ENCODE measurements at places on chromosomes 6 and 20.

- no peak for DNase-seq
Observed at GRCh38 chr6:40512340-40512739, 74.8 kb downstream of the LRFN2 start.

DNA sequence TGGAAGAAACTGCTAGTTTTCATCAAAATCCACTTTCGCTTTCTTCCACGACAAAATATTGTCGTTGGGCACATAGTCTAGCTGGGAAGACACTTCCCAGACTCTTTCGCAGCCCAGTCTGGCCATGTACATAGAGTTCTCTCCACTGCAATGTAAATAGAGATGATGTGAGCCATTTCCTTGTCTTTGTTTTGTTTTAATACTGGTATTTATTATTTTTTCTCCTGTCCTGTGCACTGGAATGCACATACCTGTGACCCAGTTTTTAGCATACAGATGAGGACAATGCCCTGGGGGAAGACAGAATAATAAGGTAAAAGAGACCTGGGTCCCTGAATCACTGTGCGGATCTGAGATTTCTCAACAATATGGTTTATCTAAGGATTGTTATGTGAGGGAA, 149.5 kb upstream of the BMP5 start:
- no peak for DNase-seq

- no peak for DNase-seq
Observed at GRCh38 chr6:170245475-170245992, 45.3 kb downstream of the DLL1 start.

GRCh38 chr20:18256440-18257090, 31.8 kb upstream of the ZNF133 start:
- DNase-seq, result no peak

DNA sequence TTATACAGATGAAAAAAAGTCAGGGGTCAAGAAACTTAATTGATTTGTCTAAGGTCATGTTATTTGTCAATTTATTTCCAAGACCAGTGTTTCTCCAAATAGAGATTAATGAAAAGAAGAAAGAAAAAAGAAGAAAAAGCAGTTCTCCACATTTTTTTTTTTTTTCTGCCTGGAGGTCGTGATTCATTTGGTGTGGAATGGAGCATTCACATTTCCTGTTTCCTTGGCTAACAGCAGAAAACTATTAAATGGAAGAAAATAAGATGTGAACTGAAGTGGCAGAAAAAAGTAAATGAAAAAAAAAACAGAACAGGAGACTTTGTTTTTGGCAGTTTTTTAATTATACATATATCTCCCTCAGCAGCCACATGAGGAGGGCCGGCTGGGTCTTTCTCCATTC, 470.8 kb upstream of the ZNF337 start:
- no peak for DNase-seq

- DNase-seq, result peak; percentile 37
Observed at GRCh38 chr6:30979141-30979540, 4.4 kb upstream of the MUC21 start.

- no peak for DNase-seq
Observed at GRCh38 chr20:37686762-37687477, 6.9 kb upstream of the CTNNBL1 start.

- no peak for DNase-seq
Observed at GRCh38 chr20:51026269-51026668, 3.4 kb upstream of the KCNG1 start.

DNA sequence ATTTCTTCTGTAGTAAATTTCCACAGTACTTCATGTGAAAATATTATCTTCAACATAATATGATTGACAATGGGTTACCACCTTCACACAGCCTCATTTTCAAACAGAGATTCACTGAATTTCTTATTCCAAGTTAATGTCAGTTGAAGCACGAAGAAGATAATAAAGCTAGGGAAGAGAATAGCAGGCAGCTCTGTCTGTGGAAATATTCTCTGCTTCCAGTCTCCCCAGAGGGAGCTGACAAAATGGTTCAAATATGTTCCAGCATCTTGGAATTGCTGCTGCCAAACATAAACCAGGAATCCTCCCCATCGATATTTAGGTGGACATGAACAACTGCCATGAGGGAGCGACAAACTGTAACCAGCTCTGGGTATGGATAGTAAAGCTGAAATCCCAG, 224.8 kb downstream of the GJA1 start:
- DNase-seq, result no peak

- peak; percentile 21 for DNase-seq
Observed at GRCh38 chr6:80440496-80441115, 334.1 kb downstream of the BCKDHB start.

DNA sequence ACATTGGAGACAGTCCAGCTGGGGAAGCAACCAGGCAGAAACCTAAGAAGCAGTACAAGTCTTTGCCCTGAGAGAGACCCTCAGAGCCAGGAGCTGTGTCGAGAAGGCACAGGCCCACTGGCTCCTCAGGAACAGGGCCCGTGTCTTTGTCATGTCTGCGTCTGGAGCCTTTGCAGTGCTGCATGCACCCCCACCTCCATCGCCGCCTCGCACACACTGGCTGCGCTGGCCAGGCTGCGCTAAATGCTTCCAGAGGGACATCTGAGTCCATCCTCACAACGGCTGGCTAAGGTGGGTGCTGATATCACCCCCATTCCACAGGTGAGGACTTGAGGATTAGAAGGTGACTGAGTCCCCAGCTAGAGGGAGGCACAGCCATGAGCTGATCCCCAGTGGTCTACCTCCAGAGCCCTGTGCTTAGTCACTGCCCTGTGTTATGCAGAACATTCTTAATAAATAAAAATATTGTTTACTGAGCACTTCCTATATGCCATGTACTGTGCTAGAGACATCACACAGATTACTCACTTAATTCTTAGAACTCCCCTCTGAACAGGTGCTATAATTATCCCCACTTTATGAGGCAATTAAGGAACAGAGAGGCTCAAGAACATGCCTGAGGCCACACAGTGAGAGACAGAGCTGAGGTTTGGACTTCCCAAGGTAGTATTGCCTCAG, 27.6 kb downstream of the GABRR2 start:
- DNase-seq, result no peak

GRCh38 chr6:126716826-126717509, 377.1 kb downstream of the CENPW start:
- no peak for DNase-seq

DNA sequence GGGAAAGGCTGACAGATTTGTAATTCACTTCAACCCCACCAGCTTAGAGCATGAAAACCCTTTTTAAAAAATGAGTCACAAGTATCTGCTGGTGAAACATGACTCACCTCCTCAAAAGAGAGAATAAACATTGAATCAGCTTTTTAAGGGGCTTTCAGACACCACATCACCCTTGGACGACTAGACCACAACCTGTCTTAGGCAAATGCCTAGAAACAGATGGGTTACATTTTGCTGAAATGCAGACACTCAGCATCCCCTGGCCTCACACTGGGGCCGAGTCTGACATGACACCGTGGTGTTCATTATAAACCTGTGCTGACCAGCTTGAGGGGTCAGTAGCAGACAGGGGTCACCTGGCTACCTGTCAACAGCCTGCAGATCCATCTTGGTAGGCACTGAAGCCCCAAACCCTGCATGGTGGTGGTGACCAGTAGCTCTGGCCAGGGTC, 175.3 kb upstream of the CST7 start:
- peak; percentile 65 for DNase-seq

GRCh38 chr6:135170849-135171248, 10.3 kb upstream of the MYB start:
- DNase-seq, result no peak

GRCh38 chr6:20811109-20811761, 277.0 kb downstream of the CDKAL1 start:
- DNase-seq, result no peak

DNA sequence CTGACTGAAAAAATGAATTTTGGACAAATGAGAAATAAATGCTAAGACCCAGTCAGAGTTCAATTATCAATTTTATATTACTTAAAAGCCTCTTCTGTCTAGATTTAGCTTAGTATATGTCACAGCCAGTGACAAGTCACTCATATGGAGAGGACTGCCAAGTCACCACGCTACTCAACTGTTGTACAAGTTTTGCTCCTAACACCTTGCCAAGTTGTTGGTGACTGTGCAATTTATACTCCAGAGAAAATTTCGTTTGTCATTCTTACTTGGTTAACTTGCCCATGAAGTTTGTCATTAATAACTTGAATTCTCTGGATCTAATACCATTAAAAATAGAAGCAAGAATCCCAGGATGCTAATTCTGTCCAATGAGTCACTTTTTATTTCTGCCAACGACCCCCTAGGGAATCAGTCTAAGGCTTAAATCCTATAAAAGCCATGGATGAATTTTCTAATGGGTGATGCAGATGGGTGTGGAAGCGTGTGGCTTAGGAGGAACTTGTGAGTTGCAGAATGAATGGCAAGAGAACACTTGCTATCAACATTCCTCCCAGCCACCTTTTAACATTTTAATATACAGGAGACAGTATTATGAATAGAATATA, 30.4 kb upstream of the FBXO30 start:
- no peak for DNase-seq

DNA sequence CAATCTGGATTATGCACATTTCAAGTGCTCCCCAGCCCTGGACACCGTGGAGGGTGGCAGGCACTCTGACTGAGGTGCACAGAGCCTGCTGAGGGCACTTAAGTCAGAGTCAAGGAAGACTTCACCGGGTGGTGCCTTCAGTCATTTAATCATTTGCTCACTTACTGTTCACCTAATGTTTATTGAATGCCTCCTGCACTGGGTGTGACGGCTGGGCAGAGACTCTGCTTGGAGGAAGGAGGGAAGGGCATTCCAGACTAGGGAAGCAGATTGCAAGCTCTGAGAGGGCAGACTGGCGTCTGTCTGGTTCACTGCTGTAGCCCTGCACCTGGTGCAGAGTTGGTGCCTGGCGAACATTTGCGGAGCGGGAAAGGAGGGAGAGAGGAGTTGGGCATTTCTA, 54.2 kb upstream of the FAM83D start:
- DNase-seq, result peak; percentile 37

DNA sequence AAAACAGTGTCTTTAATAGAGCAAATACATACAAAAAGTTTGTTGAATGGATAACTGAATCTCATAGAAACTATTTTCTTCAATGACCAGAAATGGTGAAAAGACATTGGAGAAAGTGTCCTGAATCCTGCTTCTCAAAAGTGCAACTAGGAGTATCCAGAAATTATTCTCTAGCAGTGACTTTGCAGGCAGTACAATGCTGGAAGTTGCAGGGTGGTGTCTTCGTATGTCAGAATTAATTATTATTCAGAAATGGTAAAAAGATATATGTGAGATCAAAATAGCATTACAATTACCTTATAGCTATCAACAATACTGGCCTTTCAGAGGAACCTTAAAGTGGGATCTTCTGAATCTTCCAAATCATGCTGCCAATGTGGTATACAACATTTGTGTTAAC, 10.0 kb downstream of the FRK start:
- DNase-seq, result no peak

- no peak for DNase-seq
Observed at GRCh38 chr20:49612127-49612738, 44.3 kb upstream of the PTGIS start.

DNA sequence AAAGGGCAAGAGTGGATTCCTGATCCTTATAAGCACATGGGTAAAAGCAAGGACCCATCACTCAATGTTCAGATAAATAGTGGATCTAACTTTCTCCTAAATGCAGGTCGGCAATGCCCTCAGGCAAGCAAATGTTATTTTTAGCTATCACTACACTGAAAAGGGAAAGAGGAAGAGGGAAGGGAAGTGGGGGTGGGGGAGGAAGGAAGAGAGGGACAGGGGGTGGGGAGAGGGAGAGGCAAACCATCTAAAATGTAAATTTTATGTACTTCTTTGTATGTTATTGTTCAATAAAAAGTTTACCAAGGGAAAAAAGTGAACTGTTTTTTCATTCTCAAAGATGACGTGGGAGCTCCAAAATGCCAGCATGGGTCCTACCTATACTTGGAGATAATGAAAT, 44.2 kb downstream of the CHD6 start:
- DNase-seq, result no peak

- no peak for DNase-seq
Observed at GRCh38 chr20:56843386-56843785, 214.3 kb downstream of the TFAP2C start.

- no peak for DNase-seq
Observed at GRCh38 chr6:150534553-150534952, 65.1 kb upstream of the PLEKHG1 start.

GRCh38 chr6:102562713-102563112, 1169.2 kb downstream of the GRIK2 start:
- no peak for DNase-seq

GRCh38 chr6:11386323-11386722, 151.2 kb upstream of the TMEM170B start:
- peak; percentile 94 for DNase-seq

- DNase-seq, result no peak
Observed at GRCh38 chr6:154986787-154987235, 8.3 kb upstream of the TIAM2 start.

DNA sequence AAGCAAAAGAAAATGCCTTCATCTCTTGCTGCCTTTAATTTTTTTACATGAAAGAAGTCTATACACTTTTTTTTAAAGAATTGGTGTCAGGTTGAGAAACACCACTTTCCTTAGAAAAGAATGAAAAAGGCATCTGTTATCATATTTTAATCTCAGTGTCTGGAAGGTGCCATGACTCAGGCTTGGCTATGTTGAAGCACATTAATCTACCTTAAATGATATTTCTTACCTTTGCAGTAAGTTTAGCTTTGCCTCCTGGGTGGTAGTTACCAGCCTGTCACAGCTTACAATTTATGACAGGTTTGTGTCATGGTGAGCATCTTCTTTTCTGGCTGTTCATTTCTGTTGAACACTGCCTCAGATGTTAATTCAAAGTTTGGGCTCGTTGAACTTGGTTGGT, 95.3 kb downstream of the RTN4IP1 start:
- no peak for DNase-seq

DNA sequence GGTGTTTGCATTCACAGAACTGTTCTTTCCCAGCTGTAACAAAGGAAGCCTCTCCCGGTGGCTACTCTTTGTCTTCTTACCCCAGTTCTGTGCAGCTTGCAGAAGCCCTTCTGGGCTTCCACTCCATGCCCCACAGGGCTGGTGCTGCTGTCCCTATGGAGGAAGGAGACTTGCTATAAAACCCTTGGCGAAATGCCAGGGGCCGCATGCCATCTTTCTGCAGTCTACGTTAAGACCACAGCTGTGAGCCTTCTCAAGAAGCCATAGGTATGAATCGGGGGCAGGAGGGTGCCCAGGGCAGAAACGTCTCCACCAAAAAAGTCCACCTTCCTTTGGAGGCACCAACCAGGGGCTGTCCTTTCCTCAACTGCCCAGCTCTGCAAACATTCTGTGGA, 60.7 kb downstream of the PRND start:
- DNase-seq, result no peak

DNA sequence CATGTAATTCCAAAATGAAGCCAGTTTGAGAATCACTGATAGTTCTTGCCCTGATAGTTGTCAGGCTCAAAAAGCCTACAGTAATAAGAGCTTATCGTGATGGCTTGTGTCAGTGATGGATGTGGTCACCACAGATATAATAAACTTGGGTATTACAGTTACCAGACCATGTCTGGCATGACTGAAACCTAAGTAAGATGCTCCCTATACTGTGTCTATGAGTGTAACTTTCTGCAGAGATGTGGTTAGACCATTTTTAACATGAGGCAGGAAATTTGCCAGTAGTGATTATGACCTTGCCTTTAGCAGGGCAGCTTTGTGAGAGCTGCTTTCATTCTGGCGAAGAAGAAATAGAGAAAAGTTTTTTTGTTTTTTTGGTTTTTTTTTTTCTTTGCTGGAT, 90.2 kb downstream of the ANKS1A start:
- peak; percentile 15 for DNase-seq
